ENCODE measurements at places on chromosomes 5 and 9. TPM values are rescaled to one million over a fixed set of nuclear protein-coding genes. Genes with fewer than 3 reads are reported as not detected.

INSL4 gene
- not detected for total RNA-seq

IL9 gene
- total RNA-seq, result not detected

P4HA2 gene
- 18.6 TPM for total RNA-seq

DOLPP1 gene
- 15.2 TPM for total RNA-seq

- H3K36me3 ChIP-seq, result no peaks in the 10 kb centered on the region
- H3K27me3 ChIP-seq, result no peaks in the 10 kb centered on the region
- DNase-seq, result no peak
- H3K4me3 ChIP-seq, result no peak overlapping the region
Observed at GRCh38 chr9:106449336-106449927, 413.5 kb upstream of the ZNF462 start.

Data from activated CD8-positive, alpha-beta T cell treated with anti-CD3 and anti-CD28 coated beads for 36 hours (primary cell).